ENCODE measurements at places on chromosomes 7 and 10.

DNA sequence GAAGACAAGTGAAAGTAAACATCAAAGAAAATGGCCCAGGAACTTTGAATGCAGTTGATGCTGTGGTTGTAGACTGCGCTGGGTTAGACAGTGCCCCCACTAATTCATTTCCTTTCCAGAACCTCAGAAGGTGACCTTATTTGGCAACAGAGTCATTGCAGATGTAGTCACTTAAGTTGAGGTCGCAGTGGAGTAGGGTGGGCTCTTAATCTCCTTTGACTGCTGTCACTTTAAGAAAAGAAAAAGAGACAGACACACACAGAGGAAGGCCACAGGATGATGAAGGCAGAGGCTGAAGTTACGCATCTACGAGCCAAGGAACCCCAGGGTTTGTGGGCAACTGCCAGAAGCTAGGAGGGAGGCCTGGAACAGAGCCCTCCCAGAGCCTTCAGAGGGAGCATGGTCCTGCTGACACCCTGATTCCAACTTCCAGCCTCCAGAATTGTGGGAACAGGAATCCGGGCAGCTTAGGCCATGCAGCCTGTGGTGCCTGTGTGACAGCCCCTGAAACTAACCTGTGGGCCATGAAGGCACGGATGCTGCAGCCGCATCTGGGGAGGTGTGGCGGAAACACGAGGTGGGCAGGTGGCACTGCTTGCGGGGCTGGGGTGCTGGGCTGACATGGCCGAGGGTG lies 107.6 kb downstream of the PRKAG2 start:
- peaks cover 4% of the 10 kb centered on the region for H3K36me3 ChIP-seq
- peak overlapping the region; percentile 97 for H3K27ac ChIP-seq
- H3K27me3 ChIP-seq = no peaks in the 10 kb centered on the region
- peak overlapping the region; percentile 91 for H3K4me3 ChIP-seq

DNA sequence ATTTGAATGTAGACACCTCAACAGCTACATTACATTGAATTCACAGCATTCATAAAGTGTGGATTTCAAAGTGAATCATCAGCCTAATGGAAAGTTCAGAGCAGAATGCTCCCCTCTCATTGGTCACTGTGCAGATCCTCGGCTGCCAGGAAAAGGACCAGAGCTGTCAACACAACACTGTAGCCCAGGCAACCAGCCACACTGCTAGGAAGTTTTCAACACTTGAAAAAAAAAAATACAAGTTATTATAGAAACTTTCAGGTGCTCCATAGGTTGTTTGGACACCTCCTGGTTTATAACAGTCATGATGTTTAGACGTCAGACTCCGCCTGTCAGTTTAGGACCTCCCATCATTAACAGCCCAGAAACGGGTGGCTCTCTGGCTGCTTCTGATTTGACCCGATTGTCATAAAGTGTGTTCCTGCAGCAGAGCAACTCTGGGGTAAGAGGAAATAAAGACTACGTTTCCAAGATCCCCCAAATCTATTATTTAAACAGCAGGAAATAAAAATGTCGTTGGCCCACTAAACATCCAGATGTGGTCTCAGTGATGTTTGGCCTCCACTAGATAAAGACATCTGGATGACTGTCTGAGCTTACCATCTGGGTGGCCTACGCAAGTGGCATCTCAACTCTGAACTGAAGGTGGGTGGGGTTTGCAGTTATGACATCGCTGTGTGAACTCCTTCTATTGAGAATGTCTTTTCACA lies 117.4 kb downstream of the CABCOCO1 start:
- no peak for DNase-seq
- H3K27me3 ChIP-seq = no peaks in the 10 kb centered on the region
- no peak overlapping the region for H3K4me3 ChIP-seq
- H3K27ac ChIP-seq = no peak overlapping the region
- H3K4me1 ChIP-seq = no peaks in the 10 kb centered on the region

GRCh38 chr7:127404286-127405072 lies 12.0 kb upstream of the ZNF800 start:
- H3K27me3 ChIP-seq = peaks cover 7% of the 10 kb centered on the region
- DNase-seq = no peak
- H3K4me1 ChIP-seq = peaks cover 39% of the 10 kb centered on the region
- peak overlapping the region; percentile 94 for H3K27ac ChIP-seq
- no peaks in the 10 kb centered on the region for H3K36me3 ChIP-seq

GRCh38 chr10:63521416-63522276 lies 445 bp downstream of the REEP3 start:
- H3K27me3 ChIP-seq = no peaks in the 10 kb centered on the region
- H3K4me1 ChIP-seq = peaks cover 65% of the 10 kb centered on the region
- peak overlapping the region; percentile 84 for H3K27ac ChIP-seq
- DNase-seq = peak; percentile 41
- H3K36me3 ChIP-seq = no peaks in the 10 kb centered on the region
- peak overlapping the region; percentile 89 for H3K4me3 ChIP-seq

DNA sequence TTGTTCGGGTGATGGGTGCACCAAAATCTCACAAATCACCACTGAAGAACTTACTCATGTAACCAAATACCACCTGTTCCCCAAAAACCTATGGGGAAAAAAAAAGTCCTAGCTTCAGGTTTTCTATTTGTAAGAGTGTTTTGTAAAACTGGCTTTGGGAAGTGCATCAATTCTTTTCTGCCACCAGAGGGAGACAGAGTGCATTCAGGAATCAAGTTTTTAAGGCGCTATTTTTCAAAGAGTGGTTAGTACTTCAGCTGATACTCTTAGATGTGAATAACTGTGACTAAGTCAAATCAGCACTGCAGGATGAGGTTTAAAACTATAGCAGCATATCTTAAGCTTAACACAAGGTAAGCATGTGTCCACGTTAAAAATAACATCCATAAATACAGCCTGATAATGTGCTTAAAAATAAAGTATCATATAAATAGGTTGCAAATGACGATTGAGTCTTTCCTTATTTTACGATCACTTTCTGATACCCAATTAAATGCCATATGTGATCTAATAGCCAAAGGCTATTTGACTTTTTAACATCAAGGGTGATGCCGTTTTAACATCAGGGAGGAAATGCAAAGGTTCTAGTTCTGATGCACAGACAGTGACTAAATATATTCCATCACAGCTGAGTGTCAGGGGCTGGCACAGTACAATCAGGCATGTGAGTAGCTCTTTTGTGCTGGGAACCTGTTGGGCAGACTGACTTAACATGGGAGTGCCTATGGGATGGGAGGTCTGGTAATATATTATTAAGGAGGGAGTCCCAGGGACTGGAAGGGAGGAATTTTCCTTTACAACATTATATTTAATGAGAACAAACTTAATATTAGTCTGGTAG lies 10.6 kb upstream of the LYZL2 start:
- peaks cover 2% of the 10 kb centered on the region for H3K4me1 ChIP-seq
- no peak overlapping the region for H3K27ac ChIP-seq
- no peak overlapping the region for H3K4me3 ChIP-seq
- peaks cover 38% of the 10 kb centered on the region for H3K27me3 ChIP-seq

DNA sequence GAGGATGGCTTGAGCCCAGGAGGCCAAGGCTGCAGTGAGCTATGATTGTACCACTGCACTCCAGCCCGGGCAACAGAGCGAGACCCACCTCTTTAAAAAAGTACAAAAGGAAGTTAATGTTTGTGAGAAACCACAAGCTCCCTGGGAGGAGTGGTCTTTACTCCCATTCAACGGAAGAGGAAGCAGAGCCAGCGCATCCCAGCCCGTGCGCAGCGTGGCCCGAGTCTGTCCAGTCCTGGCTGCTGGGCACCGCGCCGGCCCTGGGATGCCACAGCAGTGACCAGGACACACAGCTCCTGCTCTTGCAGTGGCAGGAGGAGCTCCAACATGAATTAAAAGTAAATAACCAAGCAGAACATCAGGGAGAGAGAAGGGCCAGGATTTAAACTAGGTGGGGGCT lies 68.4 kb downstream of the ELFN1 start:
- H3K36me3 ChIP-seq = no peaks in the 10 kb centered on the region
- peak overlapping the region; percentile 66 for H3K4me3 ChIP-seq
- peaks cover 3% of the 10 kb centered on the region for H3K27me3 ChIP-seq
- peaks cover 18% of the 10 kb centered on the region for H3K4me1 ChIP-seq
- no peak for DNase-seq
- no peak overlapping the region for H3K27ac ChIP-seq

- no peak overlapping the region for H3K4me3 ChIP-seq
- DNase-seq = no peak
- H3K27ac ChIP-seq = no peak overlapping the region
- H3K4me1 ChIP-seq = peaks cover 12% of the 10 kb centered on the region
- H3K36me3 ChIP-seq = no peaks in the 10 kb centered on the region
- no peaks in the 10 kb centered on the region for H3K27me3 ChIP-seq
Measured at GRCh38 chr10:102493771-102494170, 8.7 kb downstream of the ACTR1A start.

DNA sequence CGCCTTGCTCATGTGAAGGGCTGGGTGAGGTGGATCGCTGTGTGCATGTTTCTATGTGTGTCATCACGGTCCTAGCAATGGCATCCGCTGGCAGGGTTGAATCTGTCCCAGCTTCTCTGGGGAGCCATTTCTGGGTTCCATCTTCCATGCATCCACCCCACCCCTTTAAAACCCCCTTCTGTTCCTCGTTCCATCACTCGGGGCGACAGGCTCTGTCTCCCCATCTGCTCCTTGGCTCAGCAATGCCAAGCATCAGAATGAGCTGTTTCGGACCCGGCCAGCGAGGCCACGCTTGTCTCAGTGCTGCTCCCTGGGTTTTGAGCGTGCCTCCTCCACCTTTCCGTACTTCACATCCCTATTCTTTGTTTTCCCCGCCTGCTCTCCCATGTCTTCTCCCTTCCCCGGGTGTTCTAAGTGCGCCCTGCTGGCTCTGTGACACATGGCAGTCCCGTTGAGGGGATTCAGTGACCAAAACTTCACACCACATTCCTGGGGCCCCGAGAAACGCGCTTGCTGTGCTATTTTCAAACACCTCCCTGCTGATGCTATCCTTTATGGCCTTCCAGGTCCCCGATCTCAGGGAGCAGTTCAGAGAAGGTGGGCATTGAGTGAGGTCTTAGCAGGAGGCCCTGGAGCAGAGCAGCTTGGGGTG lies 554.1 kb upstream of the FOXK1 start:
- no peaks in the 10 kb centered on the region for H3K36me3 ChIP-seq
- peaks cover 12% of the 10 kb centered on the region for H3K27me3 ChIP-seq
- H3K27ac ChIP-seq = no peak overlapping the region
- H3K4me3 ChIP-seq = no peak overlapping the region

- peaks cover 17% of the 10 kb centered on the region for H3K4me1 ChIP-seq
- H3K27me3 ChIP-seq = no peaks in the 10 kb centered on the region
Measured at GRCh38 chr10:11602358-11602757, 9.1 kb downstream of the USP6NL start.

- H3K27ac ChIP-seq = no peak overlapping the region
- DNase-seq = no peak
- H3K36me3 ChIP-seq = peaks cover 74% of the 10 kb centered on the region
- H3K4me1 ChIP-seq = peaks cover 7% of the 10 kb centered on the region
- no peaks in the 10 kb centered on the region for H3K27me3 ChIP-seq
Measured at GRCh38 chr10:111017098-111017497, 59.7 kb upstream of the ADRA2A start.

DNA sequence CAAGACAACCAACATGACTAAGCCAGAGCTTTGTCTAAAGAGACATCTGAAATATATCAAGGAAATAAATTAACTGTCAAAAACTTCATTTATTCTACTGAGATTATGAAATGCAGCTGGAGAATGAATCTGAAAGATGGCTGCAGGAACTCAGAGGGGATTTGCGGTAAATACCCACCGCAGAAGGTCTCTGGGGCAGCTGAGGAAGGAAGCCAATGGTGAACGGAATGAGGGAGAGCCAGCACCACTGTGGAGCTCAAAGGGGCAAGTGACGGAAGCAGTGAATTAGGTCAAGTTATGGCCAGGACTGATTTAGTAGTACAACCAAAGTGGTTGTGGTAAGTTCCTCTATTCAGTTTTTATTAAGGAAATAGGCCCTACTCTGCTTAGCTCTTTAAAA lies 215.3 kb upstream of the GLI3 start:
- H3K27ac ChIP-seq = no peak overlapping the region
- no peak for DNase-seq
- no peak overlapping the region for H3K4me3 ChIP-seq
- H3K36me3 ChIP-seq = no peaks in the 10 kb centered on the region

DNA sequence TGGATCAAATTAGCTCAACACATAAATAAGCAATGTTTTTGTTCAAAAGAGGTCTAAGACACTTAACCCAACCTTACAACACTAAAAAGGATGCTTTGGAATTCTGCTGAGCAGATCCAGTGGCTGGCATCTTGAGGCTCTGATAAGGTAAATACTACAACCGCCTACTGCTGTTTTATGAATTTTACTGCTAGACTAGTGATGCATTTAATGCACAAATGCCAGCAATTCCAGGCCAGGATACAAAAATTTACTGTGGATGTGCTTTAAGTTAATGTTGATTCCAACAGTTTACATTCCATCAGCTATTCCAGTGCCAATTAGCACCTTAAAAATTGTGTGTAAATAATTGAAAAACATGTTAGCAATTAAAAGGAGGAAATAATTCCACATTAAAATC lies 261.3 kb downstream of the PARD3 start:
- no peak overlapping the region for H3K27ac ChIP-seq
- no peak overlapping the region for H3K4me3 ChIP-seq
- H3K36me3 ChIP-seq = no peaks in the 10 kb centered on the region
- no peaks in the 10 kb centered on the region for H3K4me1 ChIP-seq
- no peak for DNase-seq
- H3K27me3 ChIP-seq = no peaks in the 10 kb centered on the region

DNA sequence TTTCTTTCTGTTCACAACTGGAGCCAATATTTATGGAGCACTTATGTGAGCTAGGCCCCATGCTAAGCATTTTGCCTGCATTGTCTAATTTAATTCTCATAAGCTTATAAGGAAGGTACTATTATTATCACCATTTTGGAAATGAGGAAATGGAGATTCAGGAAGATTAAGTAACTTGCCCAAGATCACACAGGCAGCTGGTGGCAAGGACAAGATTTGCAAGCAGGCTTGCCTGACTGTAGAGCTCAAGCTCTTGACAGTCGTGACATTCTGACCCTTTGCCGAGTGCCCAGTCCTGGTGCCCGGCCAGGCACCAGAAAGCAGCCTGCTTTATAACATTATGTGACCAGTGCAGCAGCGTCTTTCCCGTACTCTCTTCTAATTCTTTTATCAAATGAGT lies 38.2 kb downstream of the WNT2 start:
- H3K4me3 ChIP-seq = no peak overlapping the region
- DNase-seq = no peak
- H3K36me3 ChIP-seq = no peaks in the 10 kb centered on the region
- H3K4me1 ChIP-seq = no peaks in the 10 kb centered on the region
- H3K27me3 ChIP-seq = no peaks in the 10 kb centered on the region
- H3K27ac ChIP-seq = no peak overlapping the region

GRCh38 chr7:41012041-41012440 lies 690.8 kb downstream of the INHBA start:
- peaks cover 4% of the 10 kb centered on the region for H3K4me1 ChIP-seq
- no peak for DNase-seq
- H3K27me3 ChIP-seq = no peaks in the 10 kb centered on the region
- H3K27ac ChIP-seq = no peak overlapping the region
- no peak overlapping the region for H3K4me3 ChIP-seq

- peak overlapping the region; percentile 71 for H3K4me3 ChIP-seq
- H3K36me3 ChIP-seq = no peaks in the 10 kb centered on the region
- H3K4me1 ChIP-seq = peaks cover 44% of the 10 kb centered on the region
- no peak overlapping the region for H3K27ac ChIP-seq
- no peak for DNase-seq
- H3K27me3 ChIP-seq = no peaks in the 10 kb centered on the region
Measured at GRCh38 chr7:151249732-151250072, 1.2 kb upstream of the SMARCD3 start.
